ENCODE measurements at places on chromosomes 7 and 10.

DNA sequence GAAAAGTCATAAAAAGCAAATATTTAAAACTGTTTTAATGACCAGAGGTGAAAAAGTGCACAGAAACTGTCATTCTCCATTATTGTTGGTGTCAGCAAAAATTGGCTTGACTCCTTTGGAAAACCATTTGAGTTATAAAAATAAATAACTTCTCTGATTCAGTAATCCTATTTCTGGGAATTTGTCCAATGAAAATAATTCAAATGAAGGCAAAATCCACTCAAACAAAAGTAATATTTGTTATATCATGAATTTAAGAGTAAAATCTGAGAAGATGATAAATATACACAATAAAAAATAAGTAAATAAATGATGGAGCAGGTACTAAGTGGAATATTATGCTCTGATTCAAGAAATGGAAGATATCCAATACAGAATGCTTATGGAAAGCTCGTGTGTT, 326.6 kb upstream of the KLF6 start:
- DNase-seq = no peak

DNA sequence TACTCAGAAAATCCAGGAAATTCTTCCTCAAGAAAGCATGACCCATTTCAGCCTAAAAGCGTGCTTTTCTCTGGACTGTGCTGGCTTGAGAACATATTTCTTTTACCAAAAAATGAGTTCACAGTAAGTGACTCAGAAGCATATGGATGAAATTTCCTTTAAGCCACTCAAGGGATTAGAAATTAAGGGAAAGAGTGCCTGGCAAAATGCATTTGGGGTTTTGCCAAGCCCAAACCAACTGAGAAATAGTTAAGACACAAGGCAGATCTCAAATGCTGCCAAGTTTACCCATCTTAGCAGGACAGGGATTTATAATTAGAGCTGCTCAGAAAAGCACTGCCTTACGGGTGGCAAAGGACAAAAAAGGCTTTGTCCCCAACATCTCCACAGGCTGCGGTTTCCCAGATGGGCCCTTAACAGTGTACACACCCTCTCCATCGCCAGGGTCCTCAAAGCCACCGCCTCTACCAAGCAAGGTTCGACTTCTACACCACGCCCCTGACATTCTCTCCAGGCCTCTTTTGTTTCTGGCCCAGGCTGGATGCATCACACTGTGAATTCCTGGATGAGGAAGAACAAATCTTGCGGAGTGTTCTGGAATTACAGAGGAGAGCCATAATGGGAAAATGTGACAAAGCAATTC, 30.1 kb upstream of the CDHR3 start:
- DNase-seq = no peak

- no peak for DNase-seq
These were observed 615.1 kb downstream of the ZWINT start for GRCh38 chr10:55746002-55746401.

DNA sequence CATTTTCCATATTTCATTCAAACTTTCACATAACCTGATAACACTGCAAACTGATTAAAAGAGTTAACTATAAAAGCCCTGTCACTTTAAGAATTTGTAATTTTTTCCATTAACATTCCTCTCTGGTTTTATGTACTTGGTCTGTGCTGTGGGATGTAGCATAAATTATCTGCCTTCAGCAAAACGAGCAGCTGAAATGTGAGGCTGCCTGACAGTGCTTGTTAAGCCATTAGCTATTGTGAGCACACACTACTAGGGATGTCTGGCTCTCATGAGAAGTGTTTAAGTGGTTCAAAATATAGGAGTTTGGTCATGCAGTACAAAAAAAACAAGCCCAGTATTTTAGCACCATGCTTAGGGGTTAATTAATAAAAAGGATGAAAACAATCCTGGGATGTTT, 63.0 kb downstream of the HOXA1 start:
- DNase-seq = no peak

GRCh38 chr7:1865571-1866255, 195.6 kb downstream of the ELFN1 start:
- DNase-seq = no peak

DNA sequence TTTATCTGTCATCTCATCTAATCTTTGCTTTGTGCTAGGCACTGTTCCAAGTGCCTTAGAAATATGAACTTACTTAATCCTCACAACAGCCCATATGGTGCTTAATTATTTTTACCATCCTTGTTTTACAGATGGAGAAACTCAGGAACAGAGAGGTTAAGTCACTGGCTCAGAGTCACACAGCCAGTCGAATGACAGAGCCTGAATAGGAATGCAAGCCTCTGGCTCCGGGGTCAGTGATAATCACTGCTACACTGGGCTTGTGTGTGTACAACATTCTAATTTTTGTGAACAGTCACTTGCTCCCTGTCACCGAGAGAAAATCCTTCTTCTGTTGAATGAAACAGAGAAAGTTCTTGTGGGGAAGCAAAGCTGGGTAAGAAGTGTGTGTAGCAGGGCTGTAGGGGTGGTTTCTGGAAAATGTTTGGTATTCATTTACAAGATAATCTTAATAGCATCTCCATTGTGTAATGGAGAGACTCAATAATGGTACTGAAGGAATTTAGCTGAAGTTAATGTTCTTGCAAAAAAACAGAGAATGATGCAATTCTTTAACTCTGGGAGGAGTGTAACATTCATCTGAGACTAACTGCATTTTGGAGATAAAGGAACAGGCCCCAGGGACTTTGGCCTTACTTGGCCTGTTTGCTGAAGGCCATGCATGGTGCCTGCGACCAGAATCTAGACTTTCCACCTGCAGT, 290.6 kb downstream of the FRMD4A start:
- no peak for DNase-seq

DNA sequence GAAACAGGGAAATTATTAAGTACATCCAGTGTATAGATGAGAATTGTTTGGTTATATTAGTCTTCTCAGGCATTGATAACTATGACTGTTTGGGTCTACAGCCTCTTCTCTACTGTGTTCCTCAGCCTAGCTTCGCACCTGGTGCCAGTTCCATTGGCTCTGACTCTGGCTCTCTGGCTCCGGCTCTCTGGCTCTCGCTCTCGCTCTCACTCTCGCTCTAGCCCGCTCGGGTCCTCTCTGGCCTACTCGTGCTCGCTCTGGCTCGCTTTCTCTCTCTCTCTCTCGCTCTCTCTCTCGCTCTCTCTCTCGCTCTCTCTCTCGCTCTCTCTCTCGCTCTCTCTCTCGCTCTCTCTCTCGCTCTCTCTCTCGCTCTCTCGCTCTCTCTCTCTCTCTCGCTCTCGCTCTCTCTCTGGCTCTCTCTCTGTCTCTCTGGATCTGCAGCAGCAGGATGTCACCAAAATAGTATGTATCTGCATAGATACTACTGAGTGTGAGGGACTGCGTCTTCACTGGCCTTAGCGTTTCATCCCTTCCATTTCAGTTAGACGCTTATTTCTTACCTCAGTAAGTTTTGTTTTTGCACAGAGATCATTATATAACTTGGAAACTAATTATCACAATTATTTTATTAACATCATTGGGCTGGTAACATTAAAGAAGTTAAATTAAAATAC, 6.5 kb upstream of the SSBP1 start:
- DNase-seq = no peak

DNA sequence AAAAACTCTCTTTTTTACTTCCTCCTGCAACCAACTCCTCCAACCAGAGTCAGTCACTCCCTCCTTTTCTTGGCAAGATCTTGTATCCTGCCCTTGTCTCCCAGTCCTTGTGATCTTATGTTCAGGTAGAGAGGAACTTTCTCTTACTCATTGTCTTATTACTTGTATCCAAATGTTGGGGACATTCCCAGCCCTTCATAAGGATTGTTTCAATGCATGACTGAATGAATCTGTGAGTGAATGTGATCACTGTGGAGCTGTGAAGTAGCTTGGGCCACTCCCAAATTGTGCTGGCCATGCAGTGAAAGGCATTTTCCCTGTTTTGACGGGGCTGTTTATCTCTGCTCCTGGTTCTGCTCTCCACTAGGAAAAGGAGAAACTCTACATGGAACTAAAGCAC, 93.7 kb downstream of the CFAP58 start:
- DNase-seq = no peak

- no peak for DNase-seq
These were observed 411.8 kb upstream of the FOXK1 start for GRCh38 chr7:4270268-4270667.

DNA sequence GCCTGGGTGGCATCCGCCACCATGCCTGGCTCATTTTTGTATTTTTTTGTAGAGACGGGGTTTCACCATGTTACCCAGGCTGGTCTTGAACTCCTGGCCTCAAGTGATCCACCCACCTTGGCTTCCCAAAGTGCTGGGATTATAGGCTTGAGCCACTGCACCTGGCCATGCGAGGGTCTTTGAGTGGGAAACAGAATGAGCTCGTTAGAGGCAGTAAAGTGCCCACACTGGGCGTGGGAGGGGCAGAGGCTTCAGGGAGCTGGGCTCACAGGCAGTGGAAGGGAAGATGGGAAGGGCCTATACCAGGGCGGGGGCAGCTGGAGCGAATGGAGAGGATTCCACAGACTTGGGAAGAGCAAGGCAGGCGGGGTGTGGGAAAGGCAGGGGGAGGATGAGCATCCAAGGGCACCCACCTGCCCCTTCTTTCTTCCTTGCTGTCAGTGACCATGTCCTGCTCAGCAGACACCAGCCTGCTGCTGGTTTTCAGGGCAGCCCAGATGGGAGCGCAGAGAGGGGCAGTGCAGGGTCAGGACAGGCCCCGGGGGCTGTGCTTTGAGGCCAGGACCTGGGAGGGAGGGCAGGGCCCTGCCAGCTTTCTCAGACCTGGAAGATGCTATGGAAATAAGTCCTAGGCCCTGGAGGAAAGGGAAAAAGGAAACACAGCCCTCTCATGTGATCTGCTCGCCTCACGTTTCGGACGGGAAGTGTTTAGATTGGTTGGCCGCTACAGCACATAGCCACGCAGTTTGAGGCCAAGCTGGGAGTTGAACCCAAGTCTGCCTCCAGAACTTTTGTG, 4.2 kb downstream of the FZD9 start:
- DNase-seq = no peak

- DNase-seq = no peak
These were observed 8.7 kb downstream of the ARL3 start for GRCh38 chr10:102705531-102705930.

- DNase-seq = no peak
These were observed 115.2 kb downstream of the EBF3 start for GRCh38 chr10:129848696-129849451.

DNA sequence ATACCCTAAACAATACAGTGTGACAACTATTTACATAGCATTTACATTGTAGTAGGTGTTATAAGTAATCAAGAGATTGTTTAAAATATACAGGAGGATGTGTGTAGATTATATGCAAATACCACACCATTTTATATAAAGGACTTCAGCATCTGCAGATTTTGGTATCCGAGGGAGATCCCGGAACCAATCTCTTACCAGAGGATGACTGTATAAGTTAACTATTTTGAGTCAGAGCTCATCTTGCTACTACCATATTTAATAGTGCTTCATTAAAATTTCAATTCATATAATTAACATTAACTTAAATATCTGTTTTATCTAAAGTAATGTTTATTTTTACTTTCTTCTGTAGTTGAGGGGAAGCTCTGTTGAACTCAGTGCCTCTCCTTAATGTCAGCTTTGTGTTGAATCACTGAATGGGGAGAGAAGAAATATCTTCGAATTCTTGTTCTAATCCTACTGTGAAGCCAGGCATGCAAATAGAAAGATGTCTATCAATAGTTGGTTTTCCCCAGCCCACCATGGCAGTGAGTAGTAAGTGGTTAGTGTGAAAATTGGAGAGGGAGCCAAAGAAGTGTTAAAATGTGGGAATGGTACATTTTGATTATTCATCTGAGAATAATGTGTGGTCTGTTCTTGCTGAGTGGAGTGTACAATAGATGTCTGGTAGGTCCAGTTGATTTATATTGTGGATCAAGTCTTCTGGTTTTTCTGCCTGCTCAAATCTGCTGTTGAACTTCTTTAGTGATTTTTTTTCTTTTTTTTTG, 90.1 kb upstream of the CYP26C1 start:
- no peak for DNase-seq

DNA sequence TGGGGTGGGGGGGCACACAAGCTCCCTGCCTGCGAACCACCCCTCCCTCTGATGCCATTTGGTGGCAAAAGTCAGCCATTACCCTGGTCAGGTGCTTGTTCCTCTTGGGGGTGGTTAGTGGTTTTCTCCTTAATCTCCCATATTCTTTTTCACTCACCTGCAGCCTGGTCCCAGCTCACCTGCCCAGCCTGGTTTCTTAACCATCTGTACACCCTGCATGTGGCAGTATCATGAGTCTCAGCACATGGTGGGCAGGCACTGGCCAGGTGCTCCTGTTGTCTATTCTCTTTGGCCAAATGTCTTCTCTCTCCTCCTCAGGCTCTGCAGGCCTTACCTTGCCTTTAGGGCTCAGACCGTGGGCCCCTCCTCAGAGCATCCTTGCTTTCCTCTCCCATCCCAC, 30.5 kb downstream of the OGDH start:
- no peak for DNase-seq

DNA sequence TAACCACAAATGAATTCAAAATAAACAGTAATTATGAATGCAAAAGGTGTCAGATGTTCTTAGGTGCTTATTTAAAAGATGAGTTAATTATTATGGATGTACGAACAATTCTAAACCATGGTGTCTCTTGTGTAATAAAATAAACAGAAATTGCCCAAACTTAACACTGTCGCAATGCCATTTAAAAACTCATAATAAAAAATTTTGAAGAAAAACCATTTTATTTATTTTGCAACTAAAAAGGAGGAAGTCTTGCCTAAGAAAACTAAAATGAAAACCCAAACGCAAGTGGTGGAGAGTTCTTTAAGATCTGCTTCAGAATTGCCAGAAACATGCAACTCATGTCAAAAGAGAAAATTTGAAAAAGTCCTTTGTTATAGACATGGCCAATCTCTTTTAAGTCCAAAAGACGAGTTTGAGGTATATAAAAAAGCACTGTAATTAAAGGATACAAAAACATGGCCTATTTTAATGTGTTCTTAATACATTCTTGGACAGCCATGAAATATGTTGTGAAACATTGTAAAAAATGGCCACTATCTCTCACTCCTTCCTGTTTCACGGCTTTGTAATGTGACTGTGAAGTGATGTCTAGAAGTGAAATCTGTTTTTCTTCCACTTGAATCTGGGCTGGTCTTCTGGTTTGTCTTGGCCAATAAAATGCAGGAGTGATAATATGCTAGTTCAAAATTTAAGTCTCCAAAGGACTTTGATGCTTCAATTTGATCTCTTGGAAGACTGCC, 322.9 kb downstream of the PRPF18 start:
- DNase-seq = no peak

- DNase-seq = no peak
These were observed 582.3 kb upstream of the CNTNAP2 start for GRCh38 chr7:145534301-145534700.

Measured in stimulated activated CD8-positive, alpha-beta memory T cell treated with anti-CD3 and anti-CD28 coated beads, Interleukin-2, amount 100 ng/mL, for 1 hour (primary cell).